ENCODE measurements at places on chromosomes 4 and X.

DNA sequence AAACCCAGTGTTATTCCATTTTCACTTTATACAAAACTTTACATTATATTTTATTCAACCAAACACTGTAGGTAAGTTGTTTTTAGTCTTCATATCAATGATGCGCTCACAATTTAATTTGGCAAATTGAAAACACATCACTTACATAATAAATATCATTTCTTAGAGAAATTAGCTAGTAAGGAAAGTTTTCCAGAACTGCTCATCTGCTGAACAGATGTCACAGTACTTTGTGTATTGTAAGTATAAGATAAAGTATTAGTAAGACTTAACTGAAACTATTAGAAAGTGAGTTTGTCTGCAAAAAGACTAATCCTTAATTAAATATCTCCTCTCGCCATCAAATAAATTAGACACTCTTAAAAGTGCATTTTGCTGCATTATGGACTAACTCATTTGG is 108.7 kb upstream of the PACRGL start:
- DNase-seq: no peak

- DNase-seq: no peak
Observed at GRCh38 chrX:40434947-40435346, 145.8 kb upstream of the ATP6AP2 start.

DNA sequence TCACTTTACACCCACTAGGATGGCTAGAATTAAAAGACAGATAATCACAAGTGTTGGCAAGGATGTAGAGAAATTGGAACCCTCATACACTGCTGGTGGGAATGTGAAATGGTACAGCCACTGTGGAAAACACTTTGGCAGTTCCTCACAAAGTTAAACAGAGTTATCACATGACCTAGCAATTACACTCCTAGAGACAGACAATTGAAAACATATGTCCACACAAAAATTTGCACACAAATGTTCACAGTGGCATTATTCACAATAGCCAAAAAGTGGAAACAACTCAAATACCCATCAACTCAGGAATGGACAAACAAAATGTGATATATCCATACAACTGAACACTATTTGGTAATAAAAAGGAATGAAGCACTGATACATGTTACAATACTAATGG is 5.7 kb downstream of the ZNF280C start:
- DNase-seq: no peak

DNA sequence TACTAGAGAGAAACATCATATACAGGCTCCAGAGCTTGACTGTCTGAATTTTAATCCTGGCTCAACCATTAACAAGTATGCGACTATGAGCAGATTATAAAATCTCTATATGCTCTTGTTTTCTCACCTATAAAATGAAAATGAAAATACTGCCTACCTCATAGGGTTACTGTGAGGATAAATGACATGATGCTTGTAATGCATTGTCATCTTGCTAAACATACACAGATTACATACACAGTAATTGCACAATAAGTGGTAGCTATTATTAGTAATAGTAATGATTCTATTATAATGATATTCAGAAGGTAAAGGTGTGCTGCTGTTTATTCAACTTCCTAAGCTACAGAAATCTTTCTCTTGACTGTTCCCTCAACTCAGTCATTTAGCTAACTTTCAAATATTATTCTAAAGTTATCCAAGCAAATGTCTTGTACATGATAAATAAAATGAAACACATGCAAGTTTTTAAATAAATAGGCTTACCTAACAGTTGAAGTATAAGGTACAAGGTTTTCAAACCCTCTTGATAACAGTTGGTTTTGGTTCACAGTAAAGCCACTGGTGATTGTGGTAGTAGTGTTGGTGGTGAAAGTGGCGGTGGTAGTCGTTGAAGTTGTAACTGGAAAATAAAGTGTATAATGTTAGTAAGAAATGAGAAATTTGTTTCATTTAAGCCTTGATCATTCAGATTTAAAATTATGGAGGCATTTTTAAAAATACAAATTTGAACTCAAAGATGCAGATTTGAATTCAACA is 38.9 kb downstream of the NUP62CL start:
- no peak for DNase-seq

- DNase-seq: no peak
Observed at GRCh38 chrX:140918398-140919038, 83.9 kb upstream of the SPANXB1 start.

DNA sequence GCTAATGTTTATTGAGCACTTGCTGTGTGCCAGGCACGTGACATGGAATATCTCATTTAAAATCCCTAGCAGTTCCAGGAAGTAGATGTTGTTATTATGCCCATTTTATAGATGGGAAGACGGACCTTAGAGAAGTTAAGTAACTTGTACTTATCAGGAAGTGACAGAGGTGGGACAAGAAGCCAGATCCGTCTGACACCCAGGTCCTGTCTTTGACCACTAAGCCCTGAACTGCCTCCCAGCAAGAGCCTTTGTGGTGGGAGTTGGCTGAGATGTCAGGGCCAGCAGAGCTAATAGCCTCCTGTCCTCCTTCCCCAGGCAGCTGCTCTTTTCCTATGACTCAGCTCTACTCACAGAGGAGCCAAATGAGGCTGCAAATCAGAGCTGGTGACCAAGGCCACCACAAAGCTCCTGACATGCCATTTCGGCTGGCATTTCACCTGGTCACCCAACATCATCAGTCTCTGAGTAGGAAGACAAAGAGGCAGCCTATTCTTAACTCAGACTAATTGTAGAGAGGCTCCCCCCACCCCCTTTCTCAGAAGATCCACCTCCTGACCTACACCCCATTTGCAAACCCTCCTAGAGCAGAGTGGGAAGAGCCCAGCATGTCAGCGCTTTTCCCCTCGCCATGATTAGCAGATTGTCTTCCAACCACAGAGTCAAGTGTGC is 175.1 kb upstream of the KIT start:
- DNase-seq: no peak

DNA sequence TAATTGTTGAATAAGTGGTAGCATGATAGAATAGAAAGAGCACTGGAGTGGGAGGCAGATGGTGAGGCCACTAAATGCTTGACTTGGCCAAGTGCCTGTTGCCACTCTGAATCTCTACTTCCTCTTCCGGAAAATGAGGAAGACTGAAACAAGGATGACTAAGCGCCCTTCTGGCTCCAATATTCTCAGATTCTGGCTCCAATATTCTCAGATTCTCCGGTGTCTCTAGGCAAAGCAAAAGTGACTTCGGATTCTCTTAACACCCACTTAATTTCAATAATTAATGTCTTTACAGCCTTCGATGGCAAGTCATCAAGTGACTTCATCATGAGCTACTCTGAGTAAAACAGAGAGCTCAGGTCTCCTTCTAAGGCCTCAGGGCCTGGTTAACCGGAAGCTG is 402.2 kb upstream of the FGF13 start:
- DNase-seq: no peak

DNA sequence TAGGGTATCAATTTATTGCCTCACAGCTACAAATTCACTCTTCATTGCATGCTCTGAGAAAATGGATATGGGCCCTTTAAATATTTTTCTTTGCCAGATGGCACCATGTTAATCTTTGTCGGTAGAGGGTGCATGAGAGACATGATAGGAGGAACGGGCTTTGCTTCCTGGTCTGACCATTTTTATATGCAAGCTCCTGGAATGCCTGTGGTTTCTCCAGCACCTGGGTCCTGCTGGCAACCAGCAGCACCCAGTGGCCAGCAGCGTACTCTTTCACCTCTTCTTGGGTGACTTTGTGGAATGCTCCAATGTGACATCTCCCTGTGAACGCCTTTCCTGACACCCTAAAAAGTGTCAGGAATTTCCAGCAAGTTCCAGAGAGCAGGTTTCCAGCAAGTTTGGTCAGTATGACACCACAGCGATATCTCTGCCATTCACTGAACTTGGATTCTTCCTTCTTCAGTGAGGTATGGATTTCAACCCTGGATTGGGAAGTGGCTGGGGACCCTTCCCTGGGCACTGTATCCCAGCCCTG is 140.3 kb upstream of the PGRMC2 start:
- DNase-seq: no peak

DNA sequence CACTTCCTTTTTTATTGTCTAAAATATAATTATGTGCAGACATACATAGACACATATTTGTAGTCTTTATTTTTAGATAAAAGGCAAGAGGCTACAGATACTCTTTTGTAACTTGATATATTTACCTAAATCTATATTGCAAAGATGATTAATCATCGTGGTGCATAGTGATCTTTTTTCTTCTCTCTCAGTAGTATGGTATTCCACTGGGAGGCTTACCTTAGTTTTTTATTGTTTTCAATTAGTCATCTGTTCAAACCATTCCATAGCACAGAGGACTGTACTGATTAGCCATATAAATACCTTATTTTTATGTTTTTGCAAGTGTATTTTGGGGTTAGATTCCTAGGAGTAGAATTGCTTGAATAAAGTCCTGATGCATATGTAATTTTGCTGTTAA is 619.7 kb downstream of the GRXCR1 start:
- no peak for DNase-seq

GRCh38 chrX:153450949-153451277 is 5.1 kb upstream of the TREX2 start:
- no peak for DNase-seq

DNA sequence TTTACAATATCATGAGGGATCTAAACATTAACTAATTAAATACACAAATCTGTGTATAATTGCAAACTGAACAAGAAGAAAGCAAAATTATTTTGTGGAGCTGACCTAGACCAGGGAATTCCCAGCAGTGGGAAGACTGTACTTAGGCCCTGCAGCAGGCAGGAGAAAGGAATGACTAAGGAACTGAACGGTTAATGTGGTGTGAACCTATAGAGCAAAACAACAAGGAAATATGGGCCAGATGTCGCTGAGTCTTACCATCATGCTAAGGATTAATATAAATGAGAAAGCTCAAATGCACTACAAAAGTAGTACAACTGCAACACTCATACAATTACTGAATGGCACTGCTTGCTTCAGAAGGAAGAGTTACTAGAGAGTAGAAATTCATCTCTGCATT is 120.3 kb upstream of the ATXN3L start:
- DNase-seq: no peak

DNA sequence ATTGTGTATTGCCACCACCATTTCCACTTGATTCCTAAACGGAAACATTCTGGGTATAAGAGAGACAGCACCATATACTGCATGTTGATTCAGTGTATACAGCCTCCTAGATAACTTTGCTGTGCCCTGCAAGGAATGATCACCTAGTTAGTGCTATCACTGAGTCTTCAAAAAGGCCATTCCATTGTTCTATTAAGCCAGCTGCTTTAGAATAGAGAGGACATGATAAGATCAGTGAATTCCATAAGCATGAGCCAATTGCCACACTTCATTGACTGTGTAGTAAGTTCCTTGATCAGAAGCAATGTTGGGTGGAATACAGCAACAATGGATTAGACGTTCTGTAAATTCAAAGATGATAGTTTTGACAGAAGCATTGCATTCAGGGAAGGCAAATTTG is 1047.3 kb downstream of the PCDH18 start:
- no peak for DNase-seq

DNA sequence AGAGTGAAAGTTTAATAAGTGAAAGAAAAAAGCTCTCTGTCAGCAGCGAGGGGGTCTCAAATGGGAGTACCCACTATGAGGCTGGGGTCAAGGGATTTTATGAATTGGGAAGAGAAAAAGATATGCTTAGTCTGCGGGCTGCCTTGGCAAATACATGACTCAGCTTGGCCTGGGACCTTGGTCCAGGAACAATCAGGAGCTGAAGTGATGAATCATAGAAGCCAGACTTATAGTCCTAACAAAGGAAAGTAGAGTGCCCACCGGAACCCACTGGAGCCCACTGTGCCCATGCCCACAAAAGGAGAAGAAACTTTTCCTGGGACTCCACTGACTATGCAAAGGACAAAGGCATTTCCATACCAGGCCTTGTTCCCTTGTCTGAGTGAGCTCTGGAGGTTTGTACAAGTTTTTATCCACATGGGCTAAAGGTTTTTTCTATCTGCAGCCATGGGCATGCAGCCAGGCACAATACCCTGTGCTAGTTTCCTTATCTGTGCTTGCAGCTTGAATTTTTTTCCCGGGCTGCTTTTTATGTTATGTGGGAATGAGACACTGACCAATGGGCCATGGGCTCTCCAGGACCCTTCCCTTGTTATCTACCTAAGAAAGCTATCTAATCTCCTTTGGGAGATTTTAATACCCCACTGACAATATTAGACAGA is 201.7 kb downstream of the FAM133A start:
- DNase-seq: no peak

DNA sequence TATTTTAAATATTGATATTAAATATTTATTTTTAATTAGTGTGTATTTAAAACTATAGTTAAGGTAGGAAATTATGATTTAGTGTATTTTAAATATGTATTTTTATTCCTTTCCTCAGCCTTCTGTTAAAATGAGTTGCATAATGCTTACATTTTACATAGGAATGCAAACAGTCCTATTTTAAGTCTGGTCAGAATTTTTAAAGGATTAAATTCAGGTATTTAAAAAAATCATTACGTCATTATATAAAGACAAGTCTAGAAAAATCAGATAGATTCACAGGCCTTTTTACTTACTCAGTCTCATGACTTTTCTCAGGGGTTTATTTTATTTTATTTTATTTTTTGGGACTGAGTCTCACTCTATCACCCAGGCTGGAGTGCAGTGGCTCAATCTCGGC is 50.4 kb upstream of the RPA4 start:
- DNase-seq: no peak

DNA sequence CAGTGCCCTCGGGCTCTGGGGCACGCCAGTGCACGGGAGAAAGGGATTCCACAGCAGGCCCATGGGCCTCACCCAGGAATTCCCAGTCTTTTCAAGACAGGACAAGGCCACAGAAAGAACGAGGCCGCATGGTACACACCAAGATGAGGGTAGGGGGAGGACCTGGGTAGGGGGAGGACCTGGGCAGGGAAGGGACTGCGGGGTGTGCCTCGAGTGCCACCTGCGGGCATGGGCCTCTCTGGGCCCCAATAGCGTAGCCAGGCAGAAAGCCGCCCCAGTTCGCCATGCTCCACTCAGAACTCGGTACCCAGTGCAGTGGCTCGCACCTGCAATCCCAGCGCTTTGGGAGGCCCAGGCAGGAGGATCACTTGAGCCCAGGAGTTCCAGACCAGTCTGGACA is 14.0 kb upstream of the DUSP9 start:
- no peak for DNase-seq

- no peak for DNase-seq
Observed at GRCh38 chrX:43860646-43861370, 21.4 kb downstream of the MAOB start.

DNA sequence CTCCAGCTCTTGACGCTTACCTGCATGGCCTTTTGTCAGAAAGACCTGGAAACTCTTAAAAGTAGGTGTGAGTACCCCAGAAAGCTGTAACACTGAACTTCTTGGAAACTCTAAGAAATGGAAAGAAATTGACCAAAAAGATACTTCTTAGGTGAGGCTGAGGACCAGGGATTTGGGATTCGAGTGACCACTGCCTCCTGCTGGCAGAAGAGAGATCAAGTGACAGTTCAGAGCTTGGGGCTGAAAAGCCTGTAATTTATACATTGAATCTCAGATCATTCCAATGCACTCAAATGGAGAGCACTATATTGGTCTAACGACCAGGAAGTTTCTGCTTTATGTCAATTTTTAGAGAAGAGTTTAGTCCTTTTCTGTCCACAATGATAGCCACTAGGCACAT is 204.6 kb downstream of the PDGFRA start:
- no peak for DNase-seq

Measured in NK-92 treated with Interleukin-12 subunit alpha and Interleukin-12 subunit beta, amount 100 ng/mL, for 24 hours (cell line).